Activated CD8-positive, alpha-beta memory T cell treated with anti-CD3 and anti-CD28 coated beads for 1 hour (primary cell): ENCODE measurements at places on chromosomes 2 and 18.

GRCh38 chr2:164620873-164621763 lies at the start of gene GRB14:
Gene GRB14 (minus strand): TSS chr2:164621482. CDS start chr2:164621309, 173 bp downstream.
- no peak for DNase-seq

DNA sequence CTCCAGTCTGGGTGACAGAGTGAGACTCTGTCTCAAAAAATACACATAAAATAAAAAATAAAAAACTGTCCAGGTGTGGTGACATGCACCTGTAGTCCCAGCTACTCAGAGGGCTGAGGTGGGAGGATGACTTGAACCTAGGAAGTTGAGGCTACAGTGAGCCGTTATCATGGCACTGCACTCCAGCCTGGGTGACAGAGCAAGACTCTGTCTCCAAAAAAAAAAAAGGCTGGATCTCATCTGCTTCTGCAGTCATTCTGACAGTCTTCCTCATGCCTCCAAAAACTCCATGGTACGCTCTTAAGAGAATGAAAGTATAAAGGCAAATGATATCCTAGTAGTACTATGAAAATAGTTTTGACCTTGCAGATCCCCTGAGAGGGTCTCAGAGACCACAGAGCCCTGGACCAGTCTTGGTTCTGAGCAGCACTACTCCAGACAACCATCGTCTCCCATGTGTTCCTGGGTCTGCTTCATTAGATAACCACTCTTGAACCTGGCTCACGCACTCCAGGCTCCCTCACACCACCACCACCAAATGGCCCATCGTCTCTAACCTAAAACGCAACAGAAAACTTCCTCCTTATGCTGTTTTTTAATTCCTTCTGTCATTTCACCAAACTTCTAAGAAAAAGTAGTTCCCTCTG lies 26.0 kb downstream of the SPIRE1 start:
- no peak for DNase-seq

DNA sequence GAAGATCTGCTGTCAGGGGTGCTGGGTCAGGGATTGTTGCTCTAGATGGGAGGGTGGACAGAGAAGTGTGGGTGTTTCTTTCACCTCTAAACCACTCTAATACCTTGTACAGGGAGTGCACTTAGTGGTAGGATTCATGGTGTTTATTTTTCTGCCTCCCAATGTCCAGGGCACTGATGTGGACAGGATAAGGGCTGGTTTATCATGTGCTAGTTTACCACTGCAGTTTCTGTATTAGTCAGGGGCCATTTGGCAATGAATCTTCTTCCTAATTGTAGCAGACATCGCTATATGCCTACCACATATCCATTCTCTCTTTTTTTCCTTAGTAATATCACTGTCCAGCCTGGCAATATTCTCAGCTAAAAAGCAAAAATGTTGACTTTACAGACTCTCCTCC lies 50.3 kb upstream of the LRRTM1 start:
- no peak for DNase-seq

DNA sequence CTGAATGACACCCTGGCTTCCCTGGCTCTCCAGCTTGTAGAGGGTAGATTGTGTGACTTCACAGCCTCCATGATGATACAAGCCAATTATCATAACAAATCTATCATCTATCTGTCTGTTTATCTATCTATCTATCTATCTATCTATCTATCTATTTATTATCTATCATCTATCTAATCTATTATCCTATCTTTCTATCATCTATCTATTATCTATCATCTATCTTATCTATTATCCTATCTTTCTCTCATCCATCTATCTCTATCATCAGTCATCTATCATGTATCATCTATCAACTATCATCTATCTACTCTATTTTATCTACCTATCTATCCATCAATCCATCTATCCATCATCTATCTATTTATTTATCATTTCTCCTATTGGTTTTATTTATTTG lies 361.8 kb downstream of the RNF144A start:
- DNase-seq, result no peak

DNA sequence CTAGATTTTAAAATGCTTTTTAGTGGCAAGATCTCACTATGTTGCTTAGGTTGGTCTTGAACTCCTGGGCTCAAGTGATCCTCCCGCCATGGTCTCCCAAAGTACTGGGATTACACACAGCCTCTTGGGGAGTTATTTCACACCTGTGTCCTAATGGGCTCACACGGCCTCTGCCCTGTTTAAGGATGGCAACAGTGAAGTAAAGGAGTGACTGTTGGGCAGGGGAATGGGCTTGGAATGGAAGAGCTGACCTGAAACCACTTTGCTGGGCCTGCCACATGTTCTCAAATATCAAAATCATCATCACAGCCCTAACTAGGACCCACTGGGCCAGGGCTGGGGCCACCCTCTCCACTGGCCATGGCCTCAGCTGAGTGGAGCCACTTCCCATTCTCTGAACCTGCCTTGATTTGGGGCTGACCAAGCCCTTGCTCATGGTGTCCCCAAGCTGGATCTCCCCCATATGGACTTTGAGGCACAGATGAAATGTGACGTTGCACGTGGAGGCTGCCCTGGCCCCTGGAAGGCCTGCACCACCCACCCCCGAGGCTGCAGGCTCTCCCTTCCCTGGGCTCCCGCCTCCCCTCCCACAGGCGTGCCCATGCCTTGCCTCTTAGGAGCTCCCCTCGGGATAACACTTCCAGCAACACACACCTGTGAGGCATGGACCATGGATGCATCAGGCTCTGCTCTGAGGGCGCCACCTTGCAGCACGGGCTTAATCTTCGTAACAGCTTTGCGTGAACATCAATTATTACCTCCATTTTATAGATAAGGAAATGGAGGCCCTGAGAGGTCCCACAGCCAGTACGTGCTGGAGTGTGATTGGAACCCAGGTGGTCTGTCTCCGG lies 71.8 kb upstream of the SMAD7 start:
- no peak for DNase-seq

DNA sequence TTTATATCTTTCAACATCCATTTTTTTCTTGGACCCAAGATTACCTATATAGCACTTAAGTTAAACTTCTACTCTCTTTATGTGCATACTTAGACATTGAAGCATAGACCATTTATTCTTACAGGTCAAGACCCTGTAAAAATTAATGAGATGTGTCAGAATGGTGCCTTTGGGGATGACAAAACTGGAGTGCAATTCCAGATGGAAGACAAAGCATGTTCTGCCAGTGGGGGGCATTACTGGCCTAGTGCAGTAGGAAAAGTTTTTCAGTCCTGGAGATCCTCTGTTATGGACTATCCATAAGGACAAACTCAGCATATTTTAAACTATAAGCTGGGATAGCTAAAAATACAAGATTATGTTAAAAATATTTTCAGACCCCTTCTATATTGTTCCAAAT lies 57.8 kb upstream of the MMADHC start:
- DNase-seq, result no peak

DNA sequence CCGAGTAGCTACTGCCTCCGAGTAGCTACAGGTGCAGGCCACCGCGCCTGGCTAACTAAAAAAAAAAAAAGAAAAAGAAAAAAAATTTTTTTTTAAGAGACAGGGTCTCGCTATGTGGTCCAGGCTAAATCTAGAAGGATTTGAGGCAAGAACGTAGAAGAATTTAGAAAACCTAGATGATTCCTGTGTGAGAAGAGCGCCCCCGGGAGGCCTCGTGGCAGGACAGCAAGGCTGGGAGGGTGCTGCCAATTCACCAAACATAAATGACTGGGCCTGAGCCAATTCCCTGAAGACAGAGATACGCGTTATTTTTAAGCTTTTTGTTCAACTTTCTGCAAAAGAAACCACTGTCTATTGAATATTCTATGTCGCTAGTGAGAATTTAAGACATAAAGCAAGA lies 90.1 kb upstream of the TGFA start:
- no peak for DNase-seq

- no peak for DNase-seq
Measured at GRCh38 chr2:181235683-181236459, 221.3 kb upstream of the ITGA4 start.

- no peak for DNase-seq
Measured at GRCh38 chr2:225600444-225600843, 200.9 kb downstream of the NYAP2 start.

DNA sequence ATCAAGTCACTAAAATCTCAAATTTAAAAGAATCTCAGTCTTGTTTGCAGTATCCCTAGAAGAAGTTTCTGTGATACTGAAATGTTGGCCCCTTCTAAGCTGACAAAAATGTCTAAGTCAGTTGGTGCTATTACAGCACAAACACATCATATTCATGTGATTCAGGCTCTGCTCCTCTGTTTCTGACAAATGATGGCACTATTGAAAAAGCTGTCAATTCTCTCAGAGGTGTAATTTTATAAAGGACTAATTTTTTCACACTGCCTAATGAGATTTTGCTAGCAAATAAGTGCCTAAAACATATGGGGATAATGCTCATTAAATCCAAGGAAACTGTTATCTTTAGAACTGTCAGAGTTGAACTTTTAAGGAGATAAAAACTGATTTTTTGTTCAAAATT lies 445.9 kb downstream of the DSC3 start:
- DNase-seq, result no peak

DNA sequence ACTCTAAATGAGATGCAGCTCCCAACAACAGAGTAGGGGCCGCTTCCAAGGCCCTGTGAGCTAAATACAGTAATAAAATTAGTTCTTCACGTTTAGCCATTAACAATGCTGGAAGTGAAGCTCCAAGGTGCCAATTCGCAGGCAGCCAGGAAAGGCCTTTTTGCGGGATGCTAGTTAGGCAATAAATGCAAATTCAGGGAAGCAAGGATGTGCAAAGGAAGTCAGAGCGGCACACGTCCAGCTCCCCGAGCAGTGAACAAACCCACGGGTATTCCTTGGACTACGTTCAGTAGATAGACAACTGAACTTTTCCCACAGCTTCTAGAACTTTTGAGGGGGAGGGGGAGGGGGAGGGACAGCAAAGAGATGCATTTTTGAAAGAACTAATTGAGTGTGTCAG lies 6.9 kb downstream of the ZNF516 start:
- DNase-seq, result no peak

- DNase-seq, result no peak
Measured at GRCh38 chr2:223786943-223787342, 50.4 kb downstream of the AP1S3 start.

- no peak for DNase-seq
Measured at GRCh38 chr2:44769349-44770011, 172.0 kb upstream of the SIX3 start.

DNA sequence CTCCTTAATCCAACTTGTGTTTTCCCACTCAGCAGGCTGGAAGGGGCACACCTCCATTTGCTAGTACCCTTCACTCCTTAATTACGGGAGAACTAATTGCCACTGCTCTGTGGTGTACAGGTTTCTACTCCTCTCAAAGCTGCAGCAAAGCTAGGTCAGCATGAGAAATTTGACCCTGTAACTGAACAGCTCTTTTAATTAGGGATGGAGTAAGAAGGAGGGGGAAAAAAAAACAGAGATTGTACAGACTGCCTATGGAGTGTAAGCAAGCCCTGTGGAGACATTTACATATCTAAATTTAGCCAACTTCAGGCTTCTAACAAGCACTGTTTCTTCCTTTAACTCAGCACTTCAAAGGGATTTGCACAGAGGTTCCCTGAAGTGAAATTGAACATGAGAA lies 629.7 kb upstream of the SETBP1 start:
- no peak for DNase-seq

GRCh38 chr2:20946468-20946867 lies 97.4 kb downstream of the APOB start:
- DNase-seq, result no peak

GRCh38 chr2:66432801-66433694 lies 1.9 kb upstream of the MEIS1 start:
- no peak for DNase-seq

- no peak for DNase-seq
Measured at GRCh38 chr2:215361876-215362561, 50.2 kb downstream of the ATIC start.

DNA sequence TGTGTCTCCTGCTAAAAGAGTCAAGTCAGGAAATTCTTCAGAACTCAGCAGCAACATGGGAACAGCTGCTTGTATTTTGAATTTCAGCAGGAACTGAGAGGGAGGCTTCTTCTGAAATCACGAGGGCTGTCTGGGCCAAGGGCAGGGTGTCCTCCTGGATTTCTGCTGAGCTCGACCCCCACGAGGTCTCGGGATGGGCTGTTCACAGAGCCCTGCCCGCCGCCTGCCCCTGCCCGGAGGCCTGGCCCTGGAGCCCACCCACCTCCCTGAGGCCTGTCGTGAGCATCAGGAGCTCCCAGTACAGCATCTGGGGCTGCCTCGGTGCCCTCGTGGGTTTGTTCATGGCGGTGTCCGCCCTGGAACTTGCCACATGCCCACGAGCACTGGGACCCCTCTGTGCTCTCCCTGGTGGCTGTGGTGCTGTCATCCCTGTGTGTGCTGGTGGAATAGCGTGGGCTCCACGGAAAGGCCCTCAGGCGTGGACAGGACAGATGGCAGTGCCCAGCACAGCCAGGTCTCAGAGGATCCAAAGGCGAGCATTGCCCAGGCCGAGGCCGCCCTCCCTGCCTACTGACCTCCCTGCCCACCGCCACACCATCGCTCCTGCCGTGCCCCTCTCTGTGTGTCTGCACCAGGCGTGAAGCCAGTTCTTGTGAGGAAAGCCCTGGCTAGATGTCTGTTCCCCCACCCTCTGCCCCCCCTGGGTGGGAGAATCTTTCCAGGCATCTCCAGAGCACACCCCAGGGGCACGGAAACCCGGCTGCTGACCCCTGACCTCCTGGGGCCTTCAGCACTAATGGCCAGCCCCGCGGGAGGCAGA lies 25.9 kb downstream of the RAMP1 start:
- no peak for DNase-seq

GRCh38 chr18:56756966-56757365 lies 105.8 kb downstream of the WDR7 start:
- no peak for DNase-seq

DNA sequence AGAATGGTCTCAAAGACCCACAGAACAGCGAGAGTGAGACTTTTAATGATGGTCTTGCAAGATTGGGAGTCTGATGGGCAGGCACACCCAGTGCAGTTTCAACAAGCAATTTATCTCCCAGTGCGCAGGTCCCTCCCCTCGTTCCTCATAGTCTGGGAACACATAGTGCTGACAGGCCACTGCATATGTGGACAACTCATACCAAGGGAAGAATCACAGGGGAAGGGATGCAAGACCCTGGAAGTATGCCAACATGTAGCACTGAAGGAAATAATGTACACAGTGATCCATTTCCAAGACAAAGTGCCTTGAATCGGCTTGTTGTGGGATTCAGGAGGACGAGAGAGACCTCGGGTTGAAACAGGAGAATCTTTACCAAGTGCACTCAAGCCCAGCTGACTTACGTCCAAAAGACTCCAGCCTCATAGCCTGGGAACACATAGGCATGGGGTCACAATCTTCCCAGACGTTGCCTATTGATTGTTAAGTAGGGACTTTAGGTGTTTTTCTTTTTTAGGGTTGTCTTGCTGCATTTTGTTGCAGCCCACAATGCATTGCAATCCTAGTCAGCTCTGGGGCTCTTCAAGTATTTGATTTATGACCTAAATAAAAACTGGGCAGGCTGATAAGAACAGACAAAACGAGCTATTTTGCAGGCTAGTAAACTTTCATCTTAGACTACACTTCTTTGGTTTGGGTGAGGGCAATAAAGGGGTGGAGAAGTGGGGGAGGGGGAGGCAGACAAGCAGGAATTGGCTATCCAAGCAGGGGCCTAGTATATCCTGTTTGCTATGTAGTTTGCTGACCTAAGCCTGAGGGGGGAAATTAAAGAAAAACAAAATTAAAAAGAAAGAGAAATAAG lies 24.7 kb upstream of the SERPINB5 start:
- no peak for DNase-seq

GRCh38 chr2:197839327-197839726 lies 34.9 kb downstream of the PLCL1 start:
- DNase-seq, result no peak
